Pons (tissue), 1 donor: ENCODE measurements at places on chromosomes 1 and 21.

DNA sequence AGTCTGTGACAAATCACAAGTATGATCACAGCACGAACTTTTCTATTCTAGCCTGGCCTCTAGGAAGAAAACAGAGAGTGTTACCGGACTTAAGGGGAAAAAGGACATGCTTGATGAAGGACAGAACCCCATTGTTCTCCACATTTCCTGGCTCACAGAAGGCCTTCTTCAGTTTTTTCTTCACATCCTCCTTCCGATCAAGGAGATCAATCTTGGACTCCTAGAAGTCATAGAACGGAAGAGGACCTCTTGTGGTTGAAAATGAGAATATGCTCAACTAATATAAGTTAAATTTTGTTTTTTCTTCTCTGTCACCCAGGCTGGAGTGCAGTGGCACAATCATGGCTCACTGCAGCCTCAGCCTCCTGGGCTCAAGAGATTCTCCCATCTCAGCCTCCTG lies 30.3 kb downstream of the YARS1 start:
- peak; percentile 18 for DNase-seq

- DNase-seq, result no peak
Observed at GRCh38 chr1:30047576-30047975, 675.8 kb downstream of the MATN1 start.

GRCh38 chr1:89615676-89616598 lies 17.0 kb upstream of the LRRC8C start:
- no peak for DNase-seq

- DNase-seq, result no peak
Observed at GRCh38 chr1:243792401-243792800, 57.6 kb downstream of the AKT3 start.

GRCh38 chr21:18499761-18500376 lies 96.3 kb upstream of the TMPRSS15 start:
- DNase-seq, result peak; percentile 40

GRCh38 chr1:219441884-219442283 lies 171.0 kb downstream of the ZC3H11B start:
- no peak for DNase-seq

GRCh38 chr21:30719401-30719800 lies 824 bp upstream of the KRTAP21-3 start:
- no peak for DNase-seq

GRCh38 chr1:8496473-8496872 lies 178.6 kb downstream of the SLC45A1 start:
- DNase-seq, result no peak

- DNase-seq, result no peak
Observed at GRCh38 chr1:34701326-34702060, 53.4 kb upstream of the GJB5 start.

DNA sequence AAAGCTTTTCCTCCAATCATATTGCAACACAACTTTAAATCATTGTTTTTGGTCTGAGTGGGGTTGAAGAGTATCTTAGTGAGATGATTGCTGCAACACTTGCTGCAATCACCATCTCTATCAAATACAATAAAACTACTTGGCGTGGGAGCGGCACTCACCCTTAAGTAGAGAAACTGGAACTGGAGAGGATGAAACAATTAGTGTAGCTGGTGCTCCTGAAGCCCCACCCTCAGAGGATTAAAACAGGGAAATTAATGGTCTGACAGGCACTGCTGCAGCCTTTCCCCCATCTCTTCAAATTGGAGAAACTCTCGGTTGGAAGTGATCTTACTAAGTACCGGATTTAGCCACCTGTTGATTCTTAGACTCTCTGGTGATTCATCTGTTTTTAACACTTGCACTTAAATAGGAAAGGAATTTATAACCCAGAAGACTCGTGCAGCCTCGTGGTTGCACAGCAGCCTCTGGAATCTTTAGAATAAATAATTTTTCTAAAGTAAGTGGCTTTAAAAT lies 80.5 kb upstream of the KIF26B start:
- DNase-seq, result no peak

DNA sequence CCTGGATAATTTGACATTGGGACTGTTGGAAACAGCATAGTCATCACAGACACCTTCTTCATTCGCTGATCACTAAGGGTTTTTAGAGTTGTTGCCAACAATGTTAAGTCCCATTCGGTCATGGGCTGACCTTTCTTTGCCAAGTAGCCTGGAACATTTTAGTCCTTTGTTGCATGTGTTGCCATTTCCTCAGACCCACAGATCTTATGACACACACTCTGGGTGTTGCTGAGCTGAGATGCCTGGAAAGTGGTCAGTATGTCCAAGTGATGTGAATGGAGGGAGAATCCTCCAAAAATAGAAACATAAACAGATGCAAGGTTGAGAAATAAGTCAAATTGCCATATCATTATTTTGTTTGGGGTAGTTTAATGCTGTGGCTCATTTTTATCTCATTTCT lies 61.5 kb upstream of the GJA5 start:
- peak; percentile 7 for DNase-seq

GRCh38 chr21:16404776-16405175 lies 675.0 kb downstream of the USP25 start:
- DNase-seq, result no peak

- DNase-seq, result no peak
Observed at GRCh38 chr1:190067592-190067991, 410.1 kb downstream of the BRINP3 start.

DNA sequence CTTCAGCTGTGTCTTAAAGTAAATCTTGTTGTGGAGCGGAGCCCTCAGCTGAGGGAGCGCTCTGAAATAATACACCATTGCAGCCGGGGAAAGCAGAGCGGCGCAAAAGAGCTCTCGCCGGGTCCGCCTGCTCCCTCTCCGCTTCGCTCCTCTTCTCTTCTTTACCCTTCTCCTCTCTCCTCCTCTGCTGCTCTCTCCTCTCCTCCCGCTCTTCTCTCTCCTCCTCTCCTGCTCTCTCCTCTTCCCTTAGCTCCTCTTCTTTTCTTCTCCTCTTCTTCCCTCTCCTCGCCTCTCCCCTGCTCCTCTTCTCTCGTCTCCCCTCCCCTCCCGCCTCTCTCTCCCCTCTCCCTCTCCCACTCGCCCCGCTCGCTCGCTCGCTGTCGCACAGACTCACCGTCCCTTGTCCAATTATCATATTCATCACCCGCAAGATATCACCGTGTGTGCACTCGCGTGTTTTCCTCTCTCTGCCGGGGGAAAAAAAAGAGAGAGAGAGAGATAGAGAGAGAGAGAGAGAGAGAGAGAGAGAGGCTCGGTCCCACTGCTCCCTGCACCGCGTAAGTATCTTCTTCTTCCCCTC lies at the start of gene PROX1:
Gene PROX1 (plus strand): TSS at position 47 of the 580 bp plus-strand sequence. CDS start 8,563 bp downstream, outside the sequence.
- no peak for DNase-seq

- DNase-seq, result no peak
Observed at GRCh38 chr1:30191154-30191702, 532.2 kb downstream of the MATN1 start.

- DNase-seq, result no peak
Observed at GRCh38 chr1:215600258-215600792, 33.2 kb downstream of the KCTD3 start.

- no peak for DNase-seq
Observed at GRCh38 chr1:35143737-35144508, 49.0 kb downstream of the SFPQ start.

GRCh38 chr1:102535829-102536505 lies 539.2 kb upstream of the OLFM3 start:
- DNase-seq, result no peak

GRCh38 chr1:154669464-154670282 lies 61.7 kb upstream of the ADAR start:
- DNase-seq, result peak; percentile 86

DNA sequence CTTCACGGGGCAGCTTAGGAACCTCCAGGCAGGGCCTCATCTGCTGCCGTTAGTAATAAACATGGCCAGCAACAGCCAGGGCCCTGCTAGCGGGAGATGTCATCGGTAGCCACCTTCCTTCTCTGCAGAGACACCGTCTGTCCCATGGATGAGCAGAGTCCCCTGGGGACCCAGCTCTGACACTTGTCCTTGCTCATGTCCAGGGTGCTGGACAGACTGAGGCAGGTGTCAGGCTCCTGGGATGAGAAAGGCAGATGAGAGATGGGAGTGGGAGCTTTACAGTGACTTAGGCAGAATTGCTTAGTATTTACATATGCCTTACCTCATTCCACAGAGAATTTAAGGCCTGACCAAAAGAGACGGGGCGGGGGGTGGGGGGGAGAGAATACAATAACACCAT lies 25.0 kb downstream of the CAPN2 start:
- no peak for DNase-seq

DNA sequence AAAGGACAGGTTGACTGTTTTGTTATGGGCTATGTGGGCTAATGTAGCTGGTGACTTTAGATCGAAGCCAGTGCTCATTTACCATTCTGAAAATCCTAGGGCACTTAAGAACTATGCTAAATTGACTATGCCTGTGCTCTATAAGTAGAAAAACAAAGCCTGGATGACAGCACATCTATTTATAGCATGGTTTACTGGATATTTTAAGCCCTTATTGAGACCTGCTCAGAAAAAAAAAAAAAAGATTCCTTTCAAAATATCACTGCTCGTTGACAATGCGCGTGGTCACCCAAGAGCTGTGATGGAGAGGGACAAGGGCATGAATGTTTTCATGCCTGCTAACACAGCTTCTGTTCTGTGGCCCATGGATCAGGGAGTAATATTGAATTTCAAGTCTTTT lies 48.1 kb downstream of the CAMSAP2 start:
- no peak for DNase-seq

DNA sequence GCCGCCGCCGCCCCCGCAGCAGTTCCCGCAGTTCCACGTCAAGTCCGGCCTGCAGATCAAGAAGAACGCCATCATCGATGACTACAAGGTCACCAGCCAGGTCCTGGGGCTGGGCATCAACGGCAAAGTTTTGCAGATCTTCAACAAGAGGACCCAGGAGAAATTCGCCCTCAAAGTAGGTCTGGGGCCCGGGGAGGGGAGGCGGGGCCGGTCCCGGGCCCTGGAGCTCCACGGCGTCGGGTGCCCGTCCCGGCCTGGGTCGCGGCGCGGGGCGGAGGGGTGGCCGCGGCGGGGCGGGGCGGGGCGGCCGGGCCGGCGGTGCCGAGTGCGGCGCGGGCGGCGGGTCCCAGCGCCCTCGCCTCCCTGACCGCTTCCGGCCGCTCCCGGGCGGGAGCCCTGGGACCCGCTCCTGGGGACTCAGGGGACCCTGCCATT lies 646 bp downstream of the MAPKAPK2 start:
- DNase-seq, result no peak

DNA sequence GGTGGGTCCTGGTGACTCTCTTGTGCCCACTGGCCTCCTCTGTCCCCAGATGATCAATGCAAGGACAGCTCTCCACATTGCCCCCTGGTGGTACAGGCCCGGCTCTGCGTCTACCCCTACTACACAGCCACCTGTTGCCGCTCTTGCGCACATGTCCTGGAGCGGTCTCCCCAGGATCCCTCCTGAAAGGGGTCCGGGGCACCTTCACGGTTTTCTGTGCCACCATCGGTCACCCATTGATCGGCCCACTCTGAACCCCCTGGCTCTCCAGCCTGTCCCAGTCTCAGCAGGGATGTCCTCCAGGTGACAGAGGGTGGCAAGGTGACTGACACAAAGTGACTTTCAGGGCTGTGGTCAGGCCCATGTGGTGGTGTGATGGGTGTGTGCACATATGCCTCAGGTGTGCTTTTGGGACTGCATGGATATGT lies 10.8 kb downstream of the ADAMTSL4 start:
- peak; percentile 54 for DNase-seq
